ENCODE measurements at places on chromosomes 2 and 18.

DNA sequence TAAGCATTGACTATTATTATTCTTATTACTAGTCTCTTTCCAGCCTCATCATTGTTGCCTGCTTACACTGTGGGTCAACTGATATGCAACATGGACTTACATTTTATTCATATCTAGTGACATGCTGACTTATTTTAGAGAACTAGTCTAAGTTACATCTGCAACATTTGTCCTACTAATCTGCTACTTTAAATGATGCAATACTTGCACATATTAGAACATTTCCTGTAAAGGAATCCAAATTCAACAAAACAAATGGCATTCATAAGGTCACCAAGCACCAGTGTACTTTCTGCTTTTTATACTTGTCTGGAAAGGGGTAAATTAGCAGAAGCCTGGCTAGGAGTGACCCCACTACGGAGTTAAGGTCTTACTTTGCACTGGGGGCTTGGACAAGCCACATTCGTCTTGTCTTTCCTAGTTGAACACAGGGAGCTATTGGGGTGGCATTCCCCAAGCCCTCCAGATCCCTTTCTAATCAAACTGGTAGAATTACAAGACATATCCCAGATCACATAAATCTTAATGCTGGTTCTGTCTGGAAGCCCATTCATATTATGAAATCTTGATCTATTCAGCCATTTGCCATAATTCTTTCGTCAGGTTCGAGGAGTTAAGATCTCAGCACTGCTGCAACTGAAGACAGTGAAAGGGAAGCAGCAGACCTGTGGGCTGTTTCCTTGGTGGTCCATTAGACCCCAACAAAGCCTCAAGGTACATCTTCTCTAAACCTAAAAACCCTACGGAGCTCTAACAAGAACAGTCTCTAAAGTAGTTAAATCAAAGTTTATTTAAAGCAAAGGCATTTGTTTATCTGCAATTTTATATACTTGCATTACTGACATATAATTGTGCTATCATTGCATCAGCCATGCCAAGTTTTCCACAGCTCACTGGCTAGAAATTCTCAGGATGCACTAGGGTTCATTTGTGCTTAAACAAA lies 49.9 kb upstream of the RTN4 start:
- no peak for DNase-seq

GRCh38 chr2:115190459-115190858 lies 748.0 kb downstream of the DPP10 start:
- no peak for DNase-seq

- DNase-seq, result peak; percentile 14
These were observed 1.2 kb downstream of the SATB2 start for GRCh38 chr2:199456383-199457146.

DNA sequence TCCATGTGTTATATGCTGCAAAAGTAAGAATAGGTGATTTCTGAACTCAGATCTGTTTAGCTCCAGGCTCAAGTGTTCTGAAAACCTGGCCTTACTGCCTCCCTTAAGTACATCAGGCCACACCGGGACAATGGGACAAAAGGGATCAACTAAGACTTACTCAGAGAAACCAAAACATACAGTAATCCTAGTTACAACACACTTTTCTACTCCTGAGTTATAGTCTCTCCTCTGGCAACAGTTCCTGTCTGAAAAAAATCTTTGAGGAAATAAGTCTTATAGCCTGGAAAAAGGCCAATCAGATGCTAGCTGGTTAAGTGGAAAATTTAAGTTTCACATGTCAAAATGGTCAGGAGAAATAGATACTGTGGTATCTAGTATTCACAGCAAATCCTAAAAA lies 5.6 kb downstream of the METTL5 start:
- peak; percentile 21 for DNase-seq

- DNase-seq, result no peak
These were observed 259.0 kb downstream of the HNMT start for GRCh38 chr2:138223319-138223718.

GRCh38 chr2:175880-176820 lies 87.7 kb downstream of the SH3YL1 start:
- no peak for DNase-seq

GRCh38 chr2:119367472-119368099 lies 809 bp downstream of the DBI start:
- peak; percentile 45 for DNase-seq
